ENCODE measurements at places on chromosomes 5 and 9.
A peak's percentile ranks its signal among the peaks of the same experiment; 100 is the strongest.

DNA sequence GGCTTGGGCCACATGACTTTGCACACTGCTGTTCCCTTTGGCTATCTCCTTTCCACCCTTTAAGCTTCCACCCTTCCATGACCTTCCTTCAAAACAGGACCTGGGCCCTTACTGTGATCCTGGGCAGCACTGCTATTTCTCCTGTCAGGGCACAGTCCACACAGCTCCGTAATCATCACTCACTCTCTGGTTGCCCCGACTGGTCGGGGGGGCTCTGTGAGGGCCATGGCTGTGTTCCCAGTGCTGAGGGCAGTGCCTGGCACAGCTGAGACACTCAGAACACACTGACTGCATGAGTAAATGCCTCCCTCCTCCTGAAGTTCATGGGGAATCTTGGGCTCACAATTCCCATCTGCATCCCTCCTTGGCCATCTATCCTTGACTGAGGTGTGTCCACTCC, 12.2 kb downstream of the TRAF1 start:
- no peak for DNase-seq

GRCh38 chr9:4055032-4055431, 244.8 kb downstream of the GLIS3 start:
- DNase-seq, result no peak

DNA sequence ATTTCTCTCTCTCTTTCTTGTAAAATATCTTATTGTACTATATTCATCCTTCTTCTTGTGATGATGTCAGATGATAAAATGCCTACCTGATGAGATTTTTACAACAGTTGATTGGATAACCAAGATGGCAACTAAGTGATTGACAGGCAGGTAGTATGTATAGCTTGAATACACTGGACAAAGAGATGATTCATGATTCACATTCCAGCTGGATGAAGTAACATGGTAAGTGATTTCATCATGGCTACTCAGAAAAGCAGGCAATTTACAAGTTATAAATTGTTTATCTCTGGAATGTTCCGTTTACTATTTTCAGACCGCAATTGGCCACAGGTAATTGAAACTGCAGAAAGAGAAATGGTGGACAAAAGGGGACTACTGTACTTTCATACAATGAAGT, 1471.7 kb upstream of the C9orf72 start:
- peak; percentile 10 for DNase-seq

DNA sequence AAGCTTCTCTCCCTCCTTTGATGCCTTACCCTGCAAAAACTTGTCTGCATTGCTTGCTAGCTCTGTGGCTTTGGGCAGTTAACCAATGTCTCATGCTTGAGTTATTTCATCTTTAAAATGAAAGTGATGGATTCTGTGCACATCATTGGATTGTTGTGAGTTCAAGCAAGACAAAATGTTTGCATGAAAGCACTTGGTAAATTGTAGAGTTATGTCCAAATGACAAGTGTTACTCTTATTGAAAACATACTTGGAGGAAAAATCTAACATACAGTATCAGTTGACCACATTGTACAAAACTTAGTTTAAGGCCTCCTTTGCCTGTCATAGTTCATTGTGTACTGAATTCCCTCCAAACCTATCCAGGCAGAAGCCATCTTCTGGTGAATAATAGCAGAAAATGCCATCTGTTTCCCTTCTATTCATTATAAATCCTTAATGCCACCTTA, 30.0 kb downstream of the TGFBR1 start:
- peak; percentile 57 for DNase-seq

All from ACHN (cell line).